ENCODE measurements at places on chromosomes 6 and 20. TPM values are rescaled to one million over a fixed set of nuclear protein-coding genes. Genes with fewer than 3 reads are reported as not detected.
A peak's percentile ranks its signal among the peaks of the same experiment; 100 is the strongest.

The ATAT1 gene
- 15.7 TPM for total RNA-seq

The GNRH2 gene
- total RNA-seq, result 1.4 TPM

The SPATA25 gene
- 1.7 TPM for total RNA-seq

GRCh38 chr6:2274981-2275891 lies 29.8 kb upstream of the GMDS start:
- H3K4me1 ChIP-seq, result peaks cover 5% of the 10 kb centered on the region
- peak; percentile 69 for DNase-seq
- H3K27me3 ChIP-seq, result no peaks in the 10 kb centered on the region
- H3K27ac ChIP-seq, result peak overlapping the region; percentile 7

- H3K36me3 ChIP-seq, result peaks cover 6% of the 10 kb centered on the region
- no peak overlapping the region for H3K4me3 ChIP-seq
- peak; percentile 42 for DNase-seq
- no peaks in the 10 kb centered on the region for H3K27me3 ChIP-seq
- H3K27ac ChIP-seq, result no peak overlapping the region
Observed at GRCh38 chr6:89834884-89835792, 5.5 kb downstream of the CASP8AP2 start.

DNA sequence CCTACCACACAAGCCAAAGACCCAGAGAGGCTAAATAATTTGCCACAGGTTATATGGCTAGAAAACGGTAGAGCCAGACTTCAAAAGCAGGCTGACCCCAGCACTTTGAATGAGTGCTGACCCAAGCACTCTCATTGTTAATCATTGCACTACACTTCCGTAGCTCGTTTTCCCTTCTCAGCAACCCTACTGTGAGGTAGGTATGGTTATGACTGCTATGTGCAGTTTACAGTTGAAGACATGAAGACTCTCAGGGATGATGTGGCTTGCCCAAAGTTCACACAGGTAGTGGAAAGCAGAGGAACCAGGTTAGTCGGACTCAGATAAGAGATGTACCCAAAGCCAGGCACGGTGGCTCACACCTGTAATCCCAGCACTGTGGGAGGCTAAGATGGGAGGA lies 33.5 kb upstream of the RIMS4 start:
- H3K36me3 ChIP-seq, result no peaks in the 10 kb centered on the region
- H3K27ac ChIP-seq, result no peak overlapping the region

GRCh38 chr6:449486-450419 lies 58.2 kb downstream of the IRF4 start:
- H3K27me3 ChIP-seq, result peaks cover 7% of the 10 kb centered on the region
- H3K4me3 ChIP-seq, result no peak overlapping the region

- H3K4me3 ChIP-seq, result no peak overlapping the region
- DNase-seq, result peak; percentile 92
- H3K27ac ChIP-seq, result peak overlapping the region; percentile 92
- H3K27me3 ChIP-seq, result no peaks in the 10 kb centered on the region
- peaks cover 65% of the 10 kb centered on the region for H3K4me1 ChIP-seq
- H3K36me3 ChIP-seq, result no peaks in the 10 kb centered on the region
Observed at GRCh38 chr6:11432713-11433450, 104.7 kb upstream of the TMEM170B start.

Measured in astrocyte (in vitro differentiated cells and primary cell).